ENCODE measurements at places on chromosomes 6 and 20. TPM values are rescaled to one million over a fixed set of nuclear protein-coding genes. Genes with fewer than 3 reads are reported as not detected.
A peak's percentile ranks its signal among the peaks of the same experiment; 100 is the strongest.

DNA sequence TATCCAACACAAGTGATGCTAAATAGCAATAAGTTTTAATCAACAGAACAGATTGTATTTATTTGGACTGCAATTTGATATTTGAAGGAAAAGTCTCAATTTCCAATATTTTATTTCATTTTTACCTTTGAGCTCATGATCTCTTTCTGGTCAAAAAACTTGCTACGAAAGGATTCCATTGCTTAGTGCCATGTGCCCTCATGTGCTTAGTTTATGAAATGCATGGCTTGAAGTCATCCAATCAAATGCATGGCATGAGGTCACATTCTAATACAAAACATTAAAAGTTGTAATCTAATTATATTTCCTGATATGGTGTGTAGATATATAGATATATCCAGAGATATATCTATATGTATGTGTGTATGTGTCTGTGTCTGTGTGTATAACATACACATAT, 321.2 kb upstream of the ADGRB3 start:
- DNase-seq = no peak

The COL11A2 gene
- total RNA-seq = not detected

DNA sequence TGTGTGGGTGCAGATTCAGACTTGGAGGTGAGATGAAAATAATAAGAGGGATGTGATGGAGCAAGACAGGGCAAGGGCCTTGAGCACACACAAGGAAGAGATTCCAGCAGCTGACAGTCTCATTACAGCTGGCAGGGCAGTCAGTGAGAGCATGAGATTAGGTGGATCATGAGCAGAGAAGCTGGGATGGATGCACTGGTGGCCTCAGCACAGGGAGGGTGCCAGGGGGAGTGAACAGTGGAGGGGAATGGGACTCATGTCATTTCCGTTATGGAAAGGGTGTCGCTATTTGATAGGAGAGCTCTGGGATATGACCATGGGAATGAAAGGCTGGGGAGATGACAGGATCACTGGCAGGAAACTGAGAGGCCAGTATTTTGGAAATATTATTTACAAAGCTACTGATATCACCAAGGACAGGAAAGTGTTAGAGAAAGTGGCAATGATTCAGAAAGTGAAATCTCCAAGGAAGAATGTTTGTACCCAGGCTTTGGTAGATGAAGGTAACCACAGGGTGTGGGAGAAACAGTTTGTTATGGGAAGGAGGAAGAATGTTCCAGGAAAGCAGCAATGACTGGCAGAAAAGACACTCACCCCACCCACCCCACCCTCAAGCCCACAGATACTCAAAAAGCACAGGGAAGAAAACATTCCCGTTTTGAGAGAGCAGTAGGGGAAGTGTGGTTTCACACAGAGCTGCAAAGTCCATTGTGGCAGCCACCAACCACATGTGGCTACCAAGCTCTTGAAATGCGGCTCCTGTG, 214.7 kb upstream of the PROKR2 start:
- DNase-seq = peak; percentile 19

DNA sequence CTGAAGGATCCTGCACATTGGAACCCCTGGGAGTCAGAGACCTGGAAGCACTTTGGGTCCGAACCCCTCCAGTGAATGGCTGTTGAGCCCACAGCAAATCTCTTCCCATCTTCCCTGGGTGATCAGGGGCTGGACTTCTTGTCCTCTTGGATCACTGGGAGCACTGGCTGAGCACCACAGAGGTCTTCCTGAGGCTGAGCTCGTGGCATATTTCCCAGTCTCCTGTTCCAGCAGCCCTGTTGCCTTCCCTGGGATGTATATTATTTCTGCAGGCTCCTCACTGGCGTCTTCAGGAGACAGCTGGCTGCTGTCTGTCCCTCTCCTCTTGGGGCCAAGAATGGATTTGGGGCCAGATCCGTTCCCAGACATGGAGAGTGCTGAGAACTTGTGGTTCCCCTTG, 43.4 kb downstream of the PTK7 start:
- no peak for DNase-seq

- no peak for DNase-seq
Measured at GRCh38 chr6:137191236-137191635, 17.8 kb upstream of the IL22RA2 start.

The UST gene
- total RNA-seq = 5.7 TPM

The FAM50B gene
- total RNA-seq = 2.3 TPM
